ENCODE measurements at places on chromosomes 6 and 20. TPM values are rescaled to one million over a fixed set of nuclear protein-coding genes. Genes with fewer than 3 reads are reported as not detected.

CGAS gene
- 0.63 TPM for total RNA-seq

- peaks cover 2% of the 10 kb centered on the region for H3K27me3 ChIP-seq
- H3K4me3 ChIP-seq, result no peak overlapping the region
- no peak for DNase-seq
- H3K27ac ChIP-seq, result no peak overlapping the region
- peaks cover 11% of the 10 kb centered on the region for H3K4me1 ChIP-seq
- peaks cover 4% of the 10 kb centered on the region for H3K36me3 ChIP-seq
Measured at GRCh38 chr20:23533161-23533560, 35.1 kb downstream of the CST9L start.

GRCh38 chr6:89385156-89385667, 26.9 kb downstream of the RRAGD start:
- no peak for DNase-seq
- no peaks in the 10 kb centered on the region for H3K27me3 ChIP-seq

- H3K27ac ChIP-seq, result no peak overlapping the region
- no peaks in the 10 kb centered on the region for H3K4me1 ChIP-seq
- no peak overlapping the region for H3K4me3 ChIP-seq
Measured at GRCh38 chr6:67544851-67545452, 1090.1 kb upstream of the ADGRB3 start.

Measured in neural crest cell (in vitro differentiated cells).